Left colon (tissue), 2 donors: ENCODE measurements at places on chromosomes 2 and 18.
A peak's percentile ranks its signal among the peaks of the same experiment; 100 is the strongest.

DNA sequence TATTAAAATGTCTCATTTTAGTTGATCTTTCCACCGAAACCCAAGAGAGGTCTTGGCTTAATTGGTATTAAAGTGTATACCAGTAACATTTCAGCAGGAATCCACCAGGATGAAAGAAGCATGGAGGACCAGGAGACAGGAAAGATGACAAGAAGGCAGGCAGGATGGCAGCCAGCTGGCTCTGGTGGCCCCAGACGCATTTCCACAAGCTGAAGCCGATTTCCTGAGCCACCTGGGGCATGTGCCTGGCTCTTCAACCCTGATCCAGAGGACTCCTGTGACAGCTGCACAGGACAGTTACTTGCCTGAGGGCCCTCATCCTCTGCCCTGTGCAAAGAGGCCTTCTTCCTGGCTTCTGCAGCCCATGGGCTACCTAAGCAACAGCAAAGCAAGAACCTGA, 56.9 kb upstream of the NFU1 start:
- DNase-seq, result no peak

DNA sequence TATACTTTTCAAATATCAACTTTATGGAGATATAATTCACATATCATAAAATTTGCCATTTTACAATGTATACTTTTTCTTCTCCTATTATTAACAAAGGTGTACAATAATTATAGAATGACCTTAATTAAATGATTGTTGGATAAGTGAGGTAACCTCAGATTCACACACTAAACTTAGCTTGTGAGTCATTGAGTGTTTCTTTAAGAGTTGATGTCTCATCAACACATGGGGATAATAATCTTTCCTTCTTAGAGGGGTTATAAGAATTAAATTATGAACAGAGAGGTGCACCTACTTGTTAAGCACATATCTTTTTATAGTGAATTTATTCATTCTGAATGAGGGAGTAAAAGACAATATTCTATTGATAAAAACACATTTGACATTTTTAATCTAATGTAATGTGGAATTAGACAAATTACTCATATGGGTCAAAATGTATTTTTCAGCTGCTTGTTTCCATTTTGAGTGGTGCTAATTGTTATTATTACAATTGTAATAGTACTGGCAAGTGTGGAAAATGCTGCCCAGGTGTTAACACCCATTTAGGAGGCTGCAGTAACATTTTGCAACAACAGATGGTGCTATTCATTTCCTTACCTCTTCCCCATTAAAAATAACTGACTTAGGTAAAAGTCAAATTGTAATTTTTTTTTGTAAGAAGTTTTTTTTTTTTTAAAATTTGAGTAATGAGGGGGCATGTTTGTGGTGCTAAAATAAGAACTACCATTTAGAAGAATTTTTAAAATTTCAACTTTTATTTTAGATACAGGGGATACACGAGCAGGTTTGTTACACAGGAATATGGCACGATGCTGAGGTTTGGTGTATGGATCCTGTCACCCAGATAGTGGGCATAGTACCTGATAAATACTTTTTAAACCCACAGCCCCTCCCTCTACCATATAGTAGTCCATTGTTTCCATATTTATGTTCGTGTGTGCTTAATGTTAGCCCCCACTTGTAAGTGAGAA, 32.1 kb upstream of the DYNAP start:
- DNase-seq, result no peak

GRCh38 chr18:32707147-32707546, 65.7 kb downstream of the KLHL14 start:
- DNase-seq, result no peak

GRCh38 chr2:231376857-231377256, 18.7 kb upstream of the B3GNT7 start:
- DNase-seq, result no peak

- DNase-seq, result no peak
Observed at GRCh38 chr2:51990684-51991083, 958.8 kb upstream of the NRXN1 start.

GRCh38 chr2:236608188-236608525, 38.5 kb downstream of the ACKR3 start:
- no peak for DNase-seq

- no peak for DNase-seq
Observed at GRCh38 chr18:7390731-7391492, 160.0 kb downstream of the LRRC30 start.

DNA sequence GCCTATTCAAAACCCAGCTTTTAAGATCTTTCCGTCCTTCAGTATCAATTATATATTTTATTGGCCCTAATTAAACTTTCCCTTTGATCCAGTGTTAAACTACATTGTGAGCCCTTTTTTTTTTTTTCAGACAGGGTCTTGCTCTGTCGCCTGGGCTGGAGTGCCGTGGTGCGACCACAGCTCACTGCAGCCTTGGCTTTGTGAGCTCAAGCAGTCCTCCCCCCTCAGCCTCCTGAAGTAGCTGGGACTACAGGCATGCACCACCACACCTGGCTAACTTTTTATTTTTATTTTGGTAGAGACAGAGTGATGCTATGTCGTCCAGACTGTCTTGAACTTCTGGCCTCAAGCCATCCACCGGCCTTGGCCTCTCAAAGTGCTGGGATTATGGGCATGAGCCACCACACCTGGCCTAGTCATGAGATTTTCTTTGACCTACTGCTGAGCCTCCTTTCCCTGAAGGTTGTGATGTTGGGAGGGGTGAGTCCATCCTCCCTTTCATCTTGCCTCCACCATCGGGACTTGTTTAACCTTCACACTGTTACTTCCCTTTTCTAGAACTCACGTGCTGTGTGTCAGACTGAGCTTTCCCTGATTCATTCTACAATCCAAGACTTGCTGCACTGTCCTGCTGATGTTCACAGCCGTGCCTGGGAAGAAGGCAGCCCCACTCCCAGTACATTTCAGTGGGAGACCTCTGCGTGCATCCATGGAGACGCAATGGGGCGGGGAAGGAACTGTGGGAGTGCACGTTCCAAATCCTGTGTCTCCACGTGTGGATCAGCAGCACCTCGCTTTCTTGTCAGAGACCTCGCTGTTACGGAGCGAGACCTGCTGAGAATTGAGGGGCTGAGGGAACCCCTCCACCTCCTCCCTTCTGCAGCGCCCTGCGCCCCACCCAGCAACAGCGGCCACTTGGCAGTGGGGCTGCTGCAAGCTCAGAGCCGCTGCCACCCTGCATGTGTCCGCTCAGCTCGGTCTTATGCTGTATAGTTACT, 10.8 kb downstream of the OXER1 start:
- no peak for DNase-seq

GRCh38 chr18:26657631-26658581, 109.6 kb upstream of the KCTD1 start:
- DNase-seq, result no peak

GRCh38 chr18:71936744-71937143, 607.4 kb downstream of the CBLN2 start:
- no peak for DNase-seq

- DNase-seq, result no peak
Observed at GRCh38 chr2:64699712-64700111, 46.0 kb upstream of the SERTAD2 start.

DNA sequence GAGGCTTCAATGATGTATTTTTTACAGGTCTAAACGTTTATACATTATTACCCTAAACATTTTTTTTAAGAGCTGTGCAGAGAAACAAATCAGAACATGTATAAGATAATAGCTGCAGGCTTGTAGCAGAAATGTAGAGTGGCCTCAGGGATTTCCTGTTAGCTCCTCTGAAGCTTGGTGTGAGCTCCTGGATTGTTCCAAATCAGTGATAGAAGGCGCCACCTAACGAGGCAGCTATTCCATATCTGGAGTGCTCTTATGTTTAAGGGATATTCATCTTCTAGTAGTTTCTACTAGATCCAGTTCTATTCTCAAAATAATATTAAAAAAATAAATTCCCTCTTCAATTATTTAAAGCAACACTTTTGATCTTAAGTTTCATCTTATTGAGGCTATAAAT, 93.1 kb downstream of the LRP1B start:
- DNase-seq, result no peak

DNA sequence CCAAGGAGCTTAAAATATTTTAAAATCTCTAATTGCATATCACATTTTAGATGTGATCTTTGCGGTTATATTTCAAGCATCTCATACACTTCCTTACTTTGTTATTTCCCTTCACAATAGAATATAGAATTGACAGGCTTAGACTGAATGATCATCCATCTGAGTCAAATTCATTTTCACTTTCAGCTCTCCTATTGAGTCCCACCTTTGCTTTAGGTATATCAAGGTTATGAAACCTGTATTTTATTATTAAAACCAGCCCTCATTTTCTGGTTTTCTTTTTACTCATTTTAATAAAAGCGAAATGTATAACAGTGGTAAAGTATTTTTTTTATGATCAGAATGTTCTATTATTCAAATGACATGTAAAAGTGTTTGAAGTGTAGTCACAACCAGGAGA, 162.9 kb upstream of the KYNU start:
- no peak for DNase-seq

GRCh38 chr2:19538411-19538963, 180.1 kb upstream of the OSR1 start:
- DNase-seq, result peak; percentile 78
